ENCODE measurements at places on chromosomes 5 and 9.

DNA sequence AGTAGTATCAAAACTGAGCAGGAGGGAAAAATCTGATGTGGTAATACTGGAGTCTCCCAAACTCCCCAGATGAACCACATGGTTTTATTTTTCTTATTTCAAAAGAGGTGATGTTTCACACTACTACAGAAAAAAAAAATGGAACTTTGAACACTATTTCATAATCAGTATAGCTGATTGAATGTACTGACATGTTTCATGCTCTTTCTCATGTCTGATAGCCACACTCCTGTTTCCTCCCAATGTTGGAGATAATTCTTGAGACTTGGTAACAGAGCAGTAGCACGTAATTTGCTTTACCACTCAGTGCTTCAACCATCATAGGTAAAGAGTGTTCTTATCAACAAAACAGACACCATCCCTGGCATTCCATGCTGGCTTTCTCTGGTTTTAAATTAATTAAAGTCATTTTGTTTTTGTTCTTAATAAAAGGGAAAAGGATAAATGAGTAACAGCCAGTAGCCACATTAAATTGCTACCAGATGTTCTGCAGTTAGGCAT, 85.2 kb downstream of the MUSK start:
- no peak for DNase-seq

- DNase-seq = no peak
Observed at GRCh38 chr5:5370059-5370774, 52.3 kb upstream of the ICE1 start.

- peak; percentile 15 for DNase-seq
Observed at GRCh38 chr9:112378328-112379176, 1.4 kb upstream of the HSDL2 start.

GRCh38 chr9:71721855-71722254, 46.5 kb downstream of the CEMIP2 start:
- DNase-seq = no peak

- no peak for DNase-seq
Observed at GRCh38 chr9:106092083-106092482, 397.7 kb downstream of the TMEM38B start.

DNA sequence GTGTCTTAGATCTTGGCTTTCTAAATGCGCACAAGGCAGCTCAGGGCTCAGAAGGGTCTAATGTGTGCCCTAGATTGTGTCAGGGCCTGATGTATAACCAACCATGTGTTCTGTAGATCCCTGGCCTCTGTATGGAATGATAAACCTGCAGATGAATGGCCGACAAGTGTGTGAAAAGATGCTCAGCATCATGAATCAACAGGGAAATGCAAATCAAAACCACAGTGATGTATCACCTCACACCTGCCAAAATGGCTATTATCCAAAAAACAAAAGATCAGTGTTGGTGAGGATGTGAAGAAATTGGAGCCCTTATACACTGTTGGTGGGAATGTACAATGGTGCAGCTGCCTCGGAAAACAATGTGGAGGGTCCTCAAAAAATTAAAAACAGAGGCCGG, 489.8 kb downstream of the SEMA5A start:
- DNase-seq = no peak

GRCh38 chr5:177124486-177124991, 9.0 kb upstream of the NSD1 start:
- DNase-seq = no peak

GRCh38 chr5:142466195-142466971, 141.6 kb upstream of the SPRY4 start:
- DNase-seq = no peak

- no peak for DNase-seq
Observed at GRCh38 chr9:1989500-1989899, 25.6 kb upstream of the SMARCA2 start.

GRCh38 chr5:38069360-38069759, 189.0 kb upstream of the EGFLAM start:
- DNase-seq = no peak

DNA sequence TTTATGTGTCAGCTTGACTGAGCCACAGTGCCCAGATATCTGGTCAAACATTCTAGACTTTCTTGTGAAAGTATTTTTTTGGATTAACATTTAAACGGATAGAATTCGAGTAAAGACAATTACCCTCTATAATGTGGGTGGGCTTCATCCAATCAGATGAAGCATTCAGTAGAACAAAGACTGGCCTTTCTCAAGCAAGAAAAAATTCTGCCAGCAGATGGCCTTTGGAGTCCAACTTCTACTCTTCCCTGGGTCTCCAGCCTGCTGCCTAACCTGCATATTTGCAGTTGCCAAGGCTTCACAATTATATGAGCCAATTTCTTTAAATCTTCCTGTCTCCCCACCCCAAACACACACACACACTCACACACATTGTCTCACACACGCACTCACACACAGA, 86.4 kb downstream of the MED10 start:
- DNase-seq = no peak

- peak; percentile 61 for DNase-seq
Observed at GRCh38 chr5:180975338-180975737, 13.3 kb upstream of the BTNL3 start.

- DNase-seq = no peak
Observed at GRCh38 chr9:135724186-135724787, 22.3 kb downstream of the KCNT1 start.

GRCh38 chr5:58458743-58459145, 1.1 kb downstream of the PLK2 start:
- DNase-seq = peak; percentile 10

GRCh38 chr5:149416987-149417710, 38.1 kb upstream of the IL17B start:
- DNase-seq = no peak

DNA sequence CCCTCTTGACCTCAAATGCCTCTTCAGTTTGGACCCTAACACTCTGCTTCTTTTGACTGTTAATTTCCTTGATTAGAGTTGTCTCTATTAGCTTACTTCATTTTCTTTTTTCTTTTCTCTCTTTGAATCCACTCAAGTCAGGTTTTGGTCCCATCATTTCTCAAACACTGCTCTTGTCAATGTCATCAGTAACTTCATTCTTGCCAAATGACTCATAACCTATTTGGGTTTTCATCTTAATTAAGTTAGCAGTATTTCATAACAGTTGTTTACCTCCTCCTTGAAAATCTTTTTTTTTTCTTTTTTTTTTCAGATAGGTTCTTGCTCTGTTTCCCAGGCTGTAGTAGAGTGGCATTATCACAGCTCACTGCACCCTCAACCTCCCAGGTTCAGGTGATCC, 119.6 kb downstream of the PARP8 start:
- DNase-seq = no peak

All from CD4-positive, alpha-beta T cell treated with Interleukin-1 beta for 1 hour (primary cell).